Neural progenitor cell (in vitro differentiated cells): ENCODE measurements at places on chromosomes 4 and X. TPM values are rescaled to one million over a fixed set of nuclear protein-coding genes. Genes with fewer than 3 reads are reported as not detected.

DNA sequence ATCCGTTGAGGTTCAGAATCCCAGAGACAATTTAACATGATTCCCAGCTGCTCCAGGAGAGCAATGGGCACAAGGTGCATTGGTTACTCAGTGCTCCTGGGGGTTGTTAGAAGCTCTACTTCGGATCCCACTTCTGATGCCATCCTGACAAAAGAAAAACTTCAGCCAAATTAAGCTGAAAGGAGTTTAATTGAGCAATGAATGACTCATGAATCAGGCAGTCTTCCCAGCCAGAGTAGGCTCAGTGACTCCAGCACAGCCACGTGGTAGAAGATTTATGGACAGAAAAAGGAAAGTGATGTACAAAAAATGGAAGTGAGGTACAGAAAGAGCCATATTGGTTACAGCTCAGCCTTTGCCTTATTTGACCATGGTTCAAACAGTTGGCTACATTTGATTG lies 95.7 kb downstream of the PWWP3B start:
- DNase-seq, result no peak

DNA sequence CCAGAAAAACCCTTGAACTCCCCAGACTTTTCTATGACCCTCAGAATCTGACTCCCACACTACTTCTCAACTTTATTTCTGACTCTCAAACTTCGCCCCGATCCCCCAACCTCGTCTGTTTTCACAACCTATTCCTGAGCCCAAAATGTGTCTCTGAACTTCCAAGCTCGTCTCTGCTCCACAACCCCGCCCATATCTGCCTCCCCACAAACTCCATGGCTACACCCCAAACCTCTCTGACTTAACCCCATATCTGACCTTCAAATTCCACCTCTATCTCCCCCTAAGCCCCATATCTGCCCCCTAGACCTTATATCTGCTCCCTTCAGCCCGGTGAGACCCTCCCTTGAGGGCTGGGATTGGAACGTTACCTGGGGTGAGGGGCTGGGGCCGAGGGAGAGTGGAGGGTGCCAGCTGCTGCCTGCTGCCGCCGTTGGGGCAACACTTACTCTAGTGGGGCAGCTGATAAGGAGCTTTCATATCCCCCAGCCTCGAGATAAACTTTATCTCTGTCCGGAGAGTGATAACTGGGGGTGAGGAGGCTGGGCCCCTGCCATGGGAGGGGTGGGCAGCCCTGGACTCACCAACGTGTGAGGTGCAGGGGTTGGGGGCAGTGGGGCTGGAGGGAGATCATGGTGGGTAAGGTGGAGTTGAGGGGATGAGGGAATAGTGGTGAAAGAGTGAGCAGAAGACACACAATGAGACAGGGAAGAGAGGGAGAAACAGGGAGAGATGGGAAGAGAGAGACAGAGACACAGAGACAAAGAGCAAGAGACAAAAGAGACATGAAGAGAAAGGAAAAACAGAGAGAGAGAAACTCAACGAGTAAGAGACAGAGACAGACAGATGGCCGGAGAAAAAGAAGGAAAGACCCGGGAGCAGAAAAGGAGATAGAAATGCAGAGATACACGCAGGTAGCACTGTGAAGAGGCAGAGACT lies 1.4 kb downstream of the GATA1 start:
- DNase-seq, result no peak

RASGEF1B gene
- 7.5 and 9.4 TPM in 2 replicates for total RNA-seq

GRCh38 chr4:94244829-94245185 lies 37.1 kb downstream of the SMARCAD1 start:
- DNase-seq, result no peak

- DNase-seq, result no peak
These were observed 74.1 kb upstream of the MAOA start for GRCh38 chrX:43581888-43582539.

ABHD18 gene
- 11.2 and 14.7 TPM in 2 replicates for total RNA-seq

DNA sequence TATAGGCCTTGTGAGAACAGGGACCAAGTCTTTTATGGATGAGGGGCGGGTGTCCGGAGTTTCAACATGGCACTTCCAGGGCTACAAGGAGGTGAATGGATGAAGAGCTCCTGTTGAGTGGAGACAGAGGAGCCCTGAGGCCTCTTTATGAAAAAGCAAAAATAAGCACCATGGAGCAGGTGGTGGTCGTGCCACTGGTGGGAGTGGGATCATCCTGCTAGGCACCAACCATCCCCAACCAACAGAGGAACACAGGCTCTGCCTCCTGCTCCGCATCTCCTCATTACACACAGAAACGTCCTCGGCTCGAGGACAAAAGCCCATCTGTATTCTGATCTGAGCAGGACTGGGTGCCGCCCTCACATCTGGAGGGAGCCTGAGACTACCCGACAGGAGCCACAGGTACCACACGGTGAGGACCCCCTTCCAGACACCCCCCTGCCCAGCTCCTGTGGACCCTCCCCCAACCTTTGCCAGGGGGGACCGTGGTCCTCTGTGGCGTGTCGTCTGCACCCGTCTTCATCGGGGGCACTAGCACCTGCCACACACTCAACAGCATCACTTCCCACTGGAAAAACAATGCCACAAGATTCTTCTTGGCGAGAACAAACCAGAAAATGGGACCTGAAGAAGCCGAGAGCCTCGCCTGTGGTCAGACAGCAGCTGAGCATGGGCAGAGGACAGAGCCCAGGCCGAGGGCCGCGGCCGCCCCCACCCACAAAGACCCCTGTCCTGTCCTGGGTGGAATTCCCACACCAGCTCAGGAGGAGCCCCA lies 3.9 kb upstream of the PDE6B start:
- DNase-seq, result no peak

AGA gene
- total RNA-seq, result 19.5 and 27.3 TPM in 2 replicates

DNA sequence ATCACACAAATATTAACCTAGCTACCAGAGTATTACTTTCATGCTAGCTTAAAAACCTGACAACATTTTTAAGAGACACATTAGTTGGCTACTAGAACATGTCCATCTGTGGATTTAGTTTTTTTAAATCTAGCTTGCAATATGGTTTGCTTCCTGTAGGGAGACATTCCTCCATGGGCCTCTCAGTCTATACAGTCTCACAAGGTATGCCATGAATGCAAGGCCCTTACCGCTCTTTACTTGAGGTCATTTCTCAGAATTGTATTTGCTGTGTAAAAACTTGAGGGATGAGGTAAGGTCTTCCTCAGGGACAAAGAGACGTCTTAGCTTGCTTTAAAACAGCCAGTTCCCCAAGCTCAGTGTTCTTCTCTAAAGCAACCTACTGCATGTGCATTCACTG lies 26.9 kb downstream of the UBA6 start:
- DNase-seq, result peak; percentile 2

DNA sequence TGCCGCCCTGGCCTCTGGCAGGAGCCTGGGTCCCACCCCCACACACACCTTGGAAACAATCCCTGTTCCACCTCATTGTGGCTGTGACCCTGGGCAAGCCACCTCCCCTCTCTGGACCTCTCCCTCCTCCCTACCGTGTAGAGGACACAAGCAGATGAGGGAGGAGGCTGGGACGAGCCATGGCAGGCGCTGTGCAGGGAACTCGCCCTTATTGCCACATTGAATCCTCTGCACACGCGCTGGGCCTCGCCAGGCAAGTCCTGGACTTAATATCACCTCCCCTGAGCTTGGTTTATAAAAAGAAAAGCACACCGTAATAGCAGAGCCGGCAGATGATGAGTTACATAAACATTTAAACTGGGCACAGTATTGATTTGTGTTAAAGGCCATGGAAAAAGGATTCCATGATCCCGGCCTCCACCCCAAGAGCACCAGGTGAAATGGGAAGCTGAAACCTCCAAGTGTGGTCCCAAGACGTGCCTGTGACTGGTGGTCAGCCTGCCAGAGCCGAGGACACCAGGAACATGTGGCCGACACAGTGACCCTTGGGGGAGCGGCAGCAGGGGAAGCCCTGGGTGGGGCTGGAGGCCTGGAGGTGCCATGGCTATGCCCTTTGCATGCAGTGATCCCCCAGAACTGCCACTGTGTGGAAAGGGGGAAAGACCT lies 81.1 kb downstream of the PPP2R2C start:
- DNase-seq, result no peak

- DNase-seq, result no peak
These were observed 27.8 kb downstream of the COPS4 start for GRCh38 chr4:83062739-83063138.

- DNase-seq, result no peak
These were observed 22.6 kb downstream of the LAMP2 start for GRCh38 chrX:120446498-120446897.

DNA sequence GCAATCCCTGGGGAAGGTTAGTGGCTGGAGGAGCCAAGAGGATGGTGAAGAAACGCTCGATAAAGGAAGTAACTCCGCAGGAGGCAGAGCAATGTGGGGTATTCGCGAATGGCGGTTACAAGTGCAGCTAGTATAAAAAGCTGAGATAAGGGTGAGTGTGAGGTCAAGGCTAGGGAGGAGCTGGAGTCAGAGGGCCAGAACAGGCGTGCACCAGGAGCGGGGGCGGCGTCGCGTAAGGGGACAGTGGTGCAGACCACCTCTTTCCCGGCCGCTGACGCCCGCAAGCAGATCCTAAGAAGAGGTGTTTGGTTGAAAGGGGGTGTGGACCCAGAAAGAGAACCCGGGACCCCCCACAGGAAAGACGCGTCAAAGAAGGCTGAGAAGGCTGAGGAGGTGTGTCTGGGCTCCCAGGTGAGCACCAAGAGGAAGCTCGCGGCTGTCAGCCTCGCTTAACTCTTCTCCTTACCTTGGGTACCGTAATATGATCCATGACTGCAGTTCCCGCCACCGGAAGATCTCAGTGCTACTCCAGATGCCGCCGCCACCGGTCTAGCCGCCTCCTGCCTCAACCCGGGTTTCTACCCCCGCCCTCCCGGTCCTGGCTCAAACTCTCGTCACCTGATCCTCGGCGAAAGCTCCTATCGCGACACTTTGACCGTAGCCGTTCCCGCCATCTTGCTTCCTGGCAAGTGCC lies at the start of gene MTMR8:
TSS of gene MTMR8 (minus strand) at position 579 of the 694 bp plus-strand sequence. CDS start at position 490, 89 bp downstream.
- DNase-seq, result peak; percentile 84

GRCh38 chr4:105808750-105809041 lies 86.6 kb upstream of the NPNT start:
- DNase-seq, result no peak

P2RY4 gene
- total RNA-seq, result 0.28 TPM in 1 of 2 replicates, not detected in the other

- DNase-seq, result no peak
These were observed 73.7 kb upstream of the DUSP21 start for GRCh38 chrX:44770121-44770520.

HSFX2 gene
- 0.56 and 0.77 TPM in 2 replicates for total RNA-seq

DNA sequence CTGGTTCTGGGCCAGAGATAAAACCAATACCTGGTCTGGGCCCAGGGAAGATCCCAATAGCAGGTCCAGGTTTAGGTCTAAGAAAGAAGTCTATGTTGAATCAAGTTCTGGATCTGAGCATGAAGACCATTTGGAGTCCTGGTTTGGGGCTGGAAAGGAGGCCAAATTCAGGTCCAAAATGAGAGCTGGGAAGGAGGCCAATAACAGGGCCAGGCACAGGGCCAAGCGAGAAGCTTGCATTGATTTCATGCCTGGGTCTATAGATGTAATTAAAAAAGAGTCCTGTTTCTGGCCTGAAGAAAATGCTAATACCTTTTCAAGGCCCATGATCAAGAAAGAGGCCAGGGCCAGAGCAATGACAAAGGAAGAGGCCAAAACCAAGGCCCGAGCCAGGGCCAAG lies 3.4 kb downstream of the GPRASP1 start:
- DNase-seq, result no peak

GRCh38 chr4:123250843-123251242 lies 145.8 kb upstream of the SPRY1 start:
- DNase-seq, result no peak

DNA sequence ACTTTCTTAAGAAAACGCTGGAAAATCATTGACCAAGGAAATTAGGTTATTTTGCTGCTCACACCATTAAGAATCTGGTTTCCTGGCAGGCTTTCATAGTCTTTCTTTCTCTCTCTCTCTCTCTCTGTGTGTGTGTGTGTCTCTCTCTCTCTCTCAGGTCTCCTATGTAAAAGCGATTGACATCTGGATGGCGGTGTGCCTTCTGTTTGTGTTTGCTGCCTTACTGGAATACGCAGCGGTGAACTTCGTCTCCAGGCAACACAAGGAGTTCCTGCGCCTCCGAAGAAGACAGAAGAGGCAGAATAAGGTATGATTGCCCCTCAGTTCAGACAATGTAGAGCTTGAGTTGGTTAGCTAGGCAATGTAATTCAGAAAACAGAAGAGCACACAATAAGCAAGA lies 161.2 kb downstream of the GLRA2 start:
- no peak for DNase-seq

MAOA gene
- 4.4 and 12.7 TPM in 2 replicates for total RNA-seq

CFP gene
- total RNA-seq, result 0.06 and 0.40 TPM in 2 replicates

SPANXN2 gene
- total RNA-seq, result not detected in 2 replicates

GRCh38 chr4:113998531-113998930 lies 19.1 kb upstream of the ARSJ start:
- DNase-seq, result no peak

SNCA gene
- total RNA-seq, result 5.6 and 11.0 TPM in 2 replicates

DNA sequence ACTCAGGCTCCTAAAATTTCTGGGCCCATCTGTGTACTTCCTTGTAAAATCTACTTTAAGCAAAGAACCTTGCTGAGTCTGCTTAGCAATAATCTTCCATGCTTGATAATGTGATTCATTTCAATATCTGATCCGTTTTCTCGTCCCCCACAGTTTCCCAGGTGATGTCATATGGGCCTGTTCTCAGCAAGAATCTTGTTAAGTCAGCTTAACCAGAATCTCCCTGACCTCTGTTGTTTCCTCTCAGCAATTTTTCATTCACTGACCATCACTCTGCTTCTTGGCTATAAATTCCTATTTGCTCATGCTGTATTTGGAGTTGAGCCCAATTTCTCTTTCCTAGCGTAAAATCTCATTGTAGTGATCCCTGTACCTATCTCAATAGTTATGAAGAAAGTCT lies 13.9 kb downstream of the CSN2 start:
- no peak for DNase-seq

- no peak for DNase-seq
These were observed 14.2 kb upstream of the DCAF4L1 start for GRCh38 chr4:41967392-41967791.

- no peak for DNase-seq
These were observed 32.7 kb downstream of the NLGN3 start for GRCh38 chrX:71177327-71177726.

RNF113A gene
- 10.9 and 11.3 TPM in 2 replicates for total RNA-seq

DNA sequence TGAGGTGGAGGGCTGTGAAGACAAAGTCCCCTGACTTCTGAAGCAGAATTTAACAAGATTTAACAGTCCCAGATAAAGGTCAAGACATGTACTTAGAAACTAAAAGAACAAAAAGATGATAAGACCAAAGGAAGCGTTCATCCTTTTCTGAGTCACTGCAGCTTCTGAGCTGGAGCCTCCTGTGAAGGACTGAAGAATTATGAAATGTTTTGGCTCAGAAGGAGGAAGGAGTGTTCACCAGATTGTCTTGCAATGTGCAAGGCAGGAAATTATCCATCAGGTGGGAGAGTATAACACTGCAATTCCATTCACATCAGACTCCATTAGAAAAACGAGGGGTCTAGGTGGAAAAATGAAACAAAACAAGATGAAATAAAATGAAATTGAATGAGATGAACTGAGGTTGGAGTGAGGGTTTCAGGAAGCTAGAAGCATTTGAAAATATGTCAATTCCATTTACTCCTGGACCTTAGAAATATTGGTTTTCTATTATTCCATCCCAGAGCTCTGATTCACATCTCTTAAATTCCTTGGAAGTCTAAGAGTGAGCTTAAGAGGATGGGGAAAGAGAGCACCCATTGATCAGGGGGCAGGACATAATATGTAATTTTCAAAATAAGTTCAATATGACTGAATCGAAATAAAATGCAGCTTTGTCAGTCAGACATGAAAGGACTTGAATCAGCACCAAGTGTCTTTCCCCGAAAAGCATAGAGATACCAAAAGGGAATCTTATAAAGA lies 186.1 kb upstream of the LNX1 start:
- DNase-seq, result no peak

GRCh38 chrX:1306909-1307625 lies 29.5 kb upstream of the IL3RA start:
- peak; percentile 10 for DNase-seq

SOWAHD gene
- total RNA-seq, result 0.50 TPM in 1 of 2 replicates, not detected in the other

STATH gene
- total RNA-seq, result not detected in 2 replicates

ACOX3 gene
- total RNA-seq, result 14.0 and 20.1 TPM in 2 replicates

TNIP2 gene
- 24.5 and 37.6 TPM in 2 replicates for total RNA-seq
